SJSA1 (cell line): ENCODE measurements at places on chromosomes 13 and 19.

- DNase-seq: no peak
Measured at GRCh38 chr19:49210108-49210900, 52.7 kb downstream of the TRPM4 start.

DNA sequence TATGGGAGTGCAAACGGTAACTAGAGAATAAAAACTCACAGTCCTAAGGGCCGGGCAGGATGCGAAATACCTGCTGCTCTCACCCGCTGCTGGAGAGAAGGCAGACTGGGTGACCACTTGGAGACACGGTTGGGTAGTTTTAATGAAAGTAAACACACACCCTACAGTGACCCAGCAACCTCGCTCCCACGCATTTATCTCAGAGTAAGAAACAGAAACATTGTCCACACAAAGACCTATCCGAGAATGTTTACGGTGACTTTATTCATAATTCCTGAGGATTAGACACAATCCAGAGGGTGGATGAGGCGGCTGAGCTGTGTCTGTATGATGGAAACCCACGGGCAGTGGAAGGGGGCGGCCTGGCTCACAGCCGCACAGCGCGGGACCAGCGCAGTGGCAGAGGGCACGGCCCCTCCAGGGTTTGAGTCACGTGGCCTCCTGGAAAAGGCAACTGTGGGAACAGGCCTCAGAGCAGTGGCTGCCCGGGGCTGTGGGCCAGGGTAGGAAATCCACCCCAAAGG, 73.5 kb upstream of the C13orf46 start:
- no peak for DNase-seq

DNA sequence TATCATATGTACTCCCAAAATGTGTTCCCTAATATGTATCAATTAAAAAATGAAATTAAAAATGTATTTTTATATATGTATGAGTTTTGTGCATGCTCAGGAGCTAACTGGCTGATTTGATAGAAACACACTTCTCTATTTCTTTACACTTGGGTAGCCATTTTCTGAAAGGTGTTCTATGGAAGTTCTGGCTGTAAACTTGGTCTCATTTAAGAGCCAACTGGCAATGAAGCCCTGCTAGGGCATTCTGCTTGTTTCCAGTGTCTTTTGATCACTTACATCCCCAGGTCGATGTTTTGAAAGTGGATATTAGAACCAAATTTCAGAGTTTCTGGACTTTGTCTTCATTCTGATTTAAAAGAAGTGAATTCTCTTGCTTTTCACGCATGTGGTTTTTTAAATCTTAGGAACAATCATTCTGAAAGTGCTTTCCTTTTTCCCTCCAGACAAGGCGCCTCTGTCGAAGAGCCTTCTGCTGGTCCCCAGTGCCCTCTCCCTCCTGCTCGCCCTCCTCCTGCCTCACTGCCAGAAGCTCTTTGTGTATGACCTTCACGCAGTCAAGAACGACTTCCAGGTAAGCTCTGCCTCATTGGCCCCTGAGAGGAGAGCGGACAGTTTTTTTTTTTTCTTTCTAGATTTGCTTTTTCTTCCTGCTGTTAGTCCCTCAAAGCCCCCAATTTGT, 20.1 kb downstream of the GPR18 start:
- DNase-seq: peak; percentile 62

GRCh38 chr13:110618780-110619179, 3.4 kb downstream of the NAXD start:
- DNase-seq: no peak

DNA sequence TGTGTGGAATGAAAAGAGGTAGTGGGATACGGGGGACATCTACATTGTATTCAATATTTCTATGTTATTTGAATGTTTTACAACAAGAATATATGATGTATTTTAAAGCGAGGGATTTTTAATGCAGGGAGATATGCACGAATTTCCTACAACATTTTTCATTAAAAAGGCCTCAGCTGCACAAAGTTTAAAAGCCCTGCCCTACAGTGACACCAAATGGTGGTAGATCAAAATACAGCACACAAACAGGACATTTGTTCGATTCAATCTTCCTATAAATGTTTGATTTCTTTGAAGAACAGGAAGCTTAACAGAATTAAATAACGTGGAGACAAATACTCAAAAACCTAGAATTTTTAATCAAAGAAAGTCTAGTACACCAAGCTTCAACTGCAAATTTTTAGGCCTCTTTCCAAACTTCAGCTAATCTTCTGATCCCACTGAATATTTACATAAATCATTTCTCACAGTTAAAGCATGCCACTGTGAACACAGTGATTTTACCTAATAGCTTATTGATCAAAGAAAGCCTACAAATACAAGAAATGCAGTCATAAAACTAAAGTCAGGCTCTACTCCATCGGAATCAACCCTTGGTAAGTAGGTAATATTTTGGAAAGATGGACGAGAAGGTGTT, 257.2 kb downstream of the DIAPH3 start:
- peak; percentile 3 for DNase-seq

DNA sequence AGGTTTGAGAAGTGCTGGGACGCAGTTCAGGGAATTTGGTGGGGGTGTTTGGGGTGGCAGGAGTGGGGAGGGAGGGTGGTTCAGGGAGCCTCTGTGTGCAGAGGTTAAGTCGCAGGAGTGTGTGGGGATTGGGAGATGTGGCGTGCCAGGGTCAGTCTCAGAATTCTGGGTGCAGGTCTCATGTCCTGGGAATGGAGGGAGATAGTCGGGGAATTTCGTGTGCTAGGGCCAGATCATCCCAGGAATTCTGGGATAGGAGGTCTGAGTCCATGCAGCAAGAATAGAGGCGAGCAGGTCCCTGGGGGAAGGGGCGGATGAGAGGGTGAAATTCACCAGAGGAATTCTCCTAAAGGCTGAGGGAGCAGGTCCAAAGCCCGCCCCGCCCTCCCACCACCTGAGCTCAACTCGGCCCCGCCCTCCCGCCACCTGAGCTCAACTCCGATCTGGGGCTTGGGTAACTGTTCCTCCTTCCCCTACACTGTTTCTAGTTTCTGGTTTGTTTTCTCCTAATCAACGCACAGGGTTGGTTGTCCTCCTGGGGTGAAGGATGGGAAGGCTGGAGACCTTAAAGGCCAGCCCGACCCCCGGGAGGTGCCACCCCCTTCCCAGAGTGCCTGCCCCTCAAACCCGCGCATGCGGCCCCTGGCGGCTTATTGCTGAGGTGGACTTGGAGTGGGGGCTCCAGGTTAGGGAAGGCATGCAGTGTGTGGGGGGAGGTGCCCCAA, 15.2 kb downstream of the KCNC3 start:
- no peak for DNase-seq
